A172 (cell line): ENCODE measurements at places on chromosomes 5 and 9. TPM values are rescaled to one million over a fixed set of nuclear protein-coding genes. Genes with fewer than 3 reads are reported as not detected.

Gene TBC1D13
- 41.9 and 43.6 TPM in 2 replicates for total RNA-seq

Gene RLN2
- total RNA-seq, result not detected in 2 replicates

Gene PRDM9
- not detected in 2 replicates for total RNA-seq

Gene LCN1
- total RNA-seq, result 0.47 TPM in 1 of 2 replicates, not detected in the other

Gene SOHLH1
- not detected in 2 replicates for total RNA-seq

Gene GPR150
- total RNA-seq, result not detected in 2 replicates

Gene GLRA1
- not detected in 2 replicates for total RNA-seq

Gene FAM163B
- total RNA-seq, result not detected in 2 replicates

Gene MLANA
- not detected in 2 replicates for total RNA-seq

Gene TEK
- total RNA-seq, result 3.9 and 7.6 TPM in 2 replicates

- peak; percentile 93 for DNase-seq
Measured at GRCh38 chr9:33946779-33947535, 101.7 kb downstream of the UBAP2 start.

DNA sequence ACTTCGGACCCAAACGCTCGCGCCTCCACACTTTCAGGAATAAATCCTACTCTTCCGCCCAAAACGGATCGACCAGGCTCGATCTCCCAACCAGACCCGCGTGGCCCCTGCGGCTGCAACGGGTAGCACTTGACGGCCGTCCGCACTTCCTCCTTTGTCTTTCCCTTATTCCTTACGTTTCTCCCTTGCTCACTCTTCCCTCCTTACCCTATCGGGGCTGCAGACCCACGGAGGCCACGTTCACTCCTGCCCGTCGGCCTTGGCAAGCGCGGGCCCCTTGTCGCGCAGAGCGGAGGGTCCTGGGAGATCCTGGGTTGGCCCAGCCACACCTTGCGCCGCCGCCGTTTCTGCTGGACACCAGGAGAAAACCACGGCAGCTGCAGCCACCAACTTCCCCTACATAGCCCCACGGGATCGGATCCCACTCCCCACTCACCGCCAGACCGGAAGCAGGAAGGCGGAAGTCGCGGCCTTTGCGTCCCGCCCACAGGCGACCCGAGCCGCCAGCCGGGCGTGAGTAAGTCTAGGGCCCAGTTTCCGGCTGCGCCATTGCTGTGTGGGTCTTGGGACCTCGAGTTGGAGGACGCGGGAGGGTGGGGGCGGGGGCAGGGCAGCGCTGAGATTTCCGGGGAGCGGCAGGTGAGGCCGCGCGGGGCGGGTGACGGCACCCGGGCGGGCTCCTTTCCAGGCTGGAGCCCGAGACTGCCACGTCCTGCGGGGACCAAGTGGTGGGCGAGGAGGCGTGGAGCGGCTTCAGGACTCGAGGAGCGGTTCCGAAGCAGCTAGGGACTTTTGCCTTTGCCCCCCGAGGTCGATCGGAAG, at the start of gene SMIM15:
SMIM15 (minus strand) TSS at position 459 of the 822 bp plus-strand sequence. CDS start 2,297 bp downstream, outside the sequence.
- DNase-seq, result peak; percentile 85

GRCh38 chr9:130638284-130639123, 25.9 kb upstream of the PRDM12 start:
- no peak for DNase-seq

DNA sequence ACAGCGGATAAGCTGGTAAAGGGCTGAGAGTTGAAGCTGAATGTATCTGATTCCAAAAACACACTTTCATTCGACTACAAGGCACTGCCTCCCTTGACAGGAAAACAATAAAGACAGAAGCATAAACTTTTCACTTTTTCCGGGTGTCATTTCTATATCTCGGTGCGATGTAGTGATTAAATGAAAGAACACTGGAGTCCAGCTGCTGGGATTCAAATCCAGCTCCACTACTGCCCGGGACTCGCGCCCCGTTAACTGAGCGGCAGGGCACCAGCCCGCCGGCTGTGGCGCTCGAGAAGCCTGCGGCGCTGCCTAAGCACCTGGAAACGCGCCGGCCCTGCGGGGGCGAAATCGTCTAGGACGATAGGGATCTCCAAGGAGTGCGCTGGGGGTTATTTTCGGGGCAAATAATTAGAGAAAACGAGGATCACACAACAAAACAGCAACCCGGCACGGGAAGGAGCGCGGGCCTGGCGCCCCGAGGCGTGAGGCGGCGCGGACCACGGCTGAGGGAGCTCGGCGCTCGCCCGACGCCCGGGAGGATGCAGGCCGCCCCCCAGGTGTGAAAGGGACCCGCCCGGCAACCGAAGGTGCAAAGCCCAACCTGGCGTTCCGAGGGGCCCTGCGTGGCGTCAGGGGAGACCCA, 837 bp downstream of the UIMC1 start:
- peak; percentile 51 for DNase-seq

- DNase-seq, result no peak
Measured at GRCh38 chr5:150239794-150240122, 49.8 kb downstream of the CAMK2A start.

- no peak for DNase-seq
Measured at GRCh38 chr5:54073735-54074134, 236.6 kb downstream of the ARL15 start.

DNA sequence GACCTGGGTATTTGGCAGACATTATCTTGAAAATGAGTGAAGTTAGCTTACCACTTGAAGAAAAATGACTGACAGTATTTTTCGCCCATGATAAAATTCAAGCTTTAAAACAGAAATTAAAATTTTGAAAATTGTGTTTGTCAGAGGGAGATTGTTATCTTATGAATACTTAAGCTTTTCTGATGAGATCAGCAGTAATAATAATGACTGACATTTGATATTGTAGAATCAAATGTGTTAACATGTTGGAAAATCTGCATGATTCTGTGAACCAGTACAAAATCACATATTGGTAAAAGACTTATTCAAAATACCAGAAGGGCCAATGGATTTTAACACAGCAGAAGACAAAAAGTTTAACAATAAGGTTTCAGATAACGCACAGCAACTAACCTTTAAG, 94.0 kb downstream of the MSX2 start:
- DNase-seq, result no peak

DNA sequence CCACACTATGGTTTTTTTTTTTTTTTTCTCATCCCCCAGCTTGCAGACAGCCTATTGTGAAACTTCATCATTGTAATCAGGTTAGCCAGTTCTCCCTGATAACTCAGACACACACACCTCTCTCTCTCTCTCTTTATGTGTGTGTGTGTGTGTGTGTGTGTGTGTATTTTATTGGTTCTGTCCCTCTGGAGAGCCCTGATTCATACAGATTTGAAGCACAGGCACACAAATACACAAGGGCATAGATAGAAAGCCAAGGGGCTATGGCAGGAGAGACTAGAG, 20.6 kb upstream of the VCAN start:
- DNase-seq, result no peak

DNA sequence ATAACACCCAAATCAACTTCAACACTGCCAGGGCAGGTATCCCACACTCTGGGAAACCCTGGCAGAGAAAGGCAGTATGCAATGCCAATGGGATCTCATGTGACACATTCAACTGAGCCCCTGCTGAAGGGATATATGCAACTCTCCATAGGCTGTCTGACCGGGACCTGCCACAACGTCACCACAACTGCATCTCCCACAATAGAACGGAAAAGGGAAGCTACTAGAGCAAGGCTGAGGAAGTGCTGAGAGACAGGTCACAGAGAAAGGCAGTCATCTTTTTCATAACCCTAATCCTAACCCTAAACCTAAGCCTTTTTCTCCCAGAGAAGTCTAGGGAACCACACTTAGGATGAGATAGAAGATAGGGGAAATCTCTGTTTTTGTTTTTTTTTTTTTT, 345.9 kb upstream of the CD180 start:
- DNase-seq, result no peak

- no peak for DNase-seq
Measured at GRCh38 chr5:137316346-137316736, 182.8 kb downstream of the SPOCK1 start.

- peak; percentile 3 for DNase-seq
Measured at GRCh38 chr5:27598576-27598975, 560.2 kb upstream of the CDH9 start.

GRCh38 chr5:95083606-95084005, 201.3 kb downstream of the MCTP1 start:
- DNase-seq, result no peak

DNA sequence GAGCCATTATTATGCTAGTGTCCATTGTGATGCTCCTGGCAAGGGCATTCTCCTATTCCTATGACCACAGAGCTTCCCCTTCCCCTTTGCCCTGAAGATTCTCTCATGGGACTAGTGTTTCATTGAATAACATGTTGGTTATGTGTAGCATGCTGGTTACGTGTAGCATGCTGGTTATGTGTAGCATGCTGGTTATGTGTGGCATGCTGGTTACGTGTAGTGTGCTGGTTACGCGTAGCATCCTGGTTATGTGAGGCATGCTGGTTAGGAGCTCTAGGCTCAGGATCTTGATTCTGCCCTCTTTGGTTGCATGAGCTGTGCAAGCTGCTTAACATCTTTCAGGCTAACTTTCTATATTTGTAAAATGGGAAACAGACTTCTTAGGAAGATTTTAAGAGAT, 46.5 kb upstream of the GPR151 start:
- DNase-seq, result no peak

GRCh38 chr9:124735121-124735520, 36.0 kb downstream of the NR6A1 start:
- DNase-seq, result peak; percentile 64

DNA sequence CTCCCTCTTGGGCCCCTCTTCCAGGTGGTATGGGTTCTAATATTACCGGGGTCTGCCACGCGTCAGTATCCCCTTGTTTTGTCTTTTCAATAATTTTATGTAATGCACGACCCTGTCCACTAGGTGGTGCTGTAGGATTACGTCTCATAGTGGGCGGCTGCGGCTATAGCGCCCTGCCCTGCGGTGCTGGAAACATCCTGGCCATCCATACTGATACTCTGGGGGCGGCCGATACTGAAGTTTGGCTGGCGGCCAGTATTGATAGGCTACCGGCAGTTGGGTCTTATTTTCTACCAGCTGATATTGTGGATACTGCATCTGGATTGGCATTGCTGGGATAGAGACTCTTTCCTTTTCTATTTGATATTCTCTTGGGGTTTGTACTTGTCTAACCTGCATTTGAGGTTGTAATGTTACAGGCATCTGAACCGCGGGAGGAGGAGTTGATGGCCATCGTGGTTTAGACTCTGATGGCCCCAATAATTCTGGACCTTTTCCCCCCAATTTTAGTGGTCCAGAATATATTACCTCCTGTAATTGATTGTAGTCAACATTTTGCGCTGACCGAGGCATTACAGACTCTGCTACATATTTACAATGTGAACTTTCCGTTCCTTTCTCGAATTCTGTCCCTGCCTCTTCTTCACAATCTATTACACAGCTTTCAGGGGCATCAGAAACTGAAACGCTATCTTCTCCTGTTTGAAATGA, 3.3 kb upstream of the TMEM141 start:
- peak; percentile 69 for DNase-seq

DNA sequence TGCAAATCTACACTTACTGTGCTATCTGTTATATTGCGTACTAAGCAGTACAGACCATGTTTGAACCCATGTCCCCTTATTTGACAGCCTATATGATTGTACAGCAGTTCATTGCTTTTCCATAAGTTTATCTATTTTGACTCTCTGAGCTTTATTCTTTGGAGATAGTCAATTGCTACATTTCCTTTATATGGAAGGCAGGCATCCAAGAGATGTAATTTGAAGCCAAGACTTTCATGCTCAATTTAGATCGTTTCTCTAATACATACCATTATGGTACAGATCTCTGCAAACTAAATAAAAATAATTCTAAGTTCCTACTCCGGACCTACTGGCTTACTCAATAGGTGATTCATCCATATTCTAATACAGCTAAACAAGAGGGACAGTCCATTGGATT, 424.8 kb downstream of the TMEM38B start:
- DNase-seq, result no peak

DNA sequence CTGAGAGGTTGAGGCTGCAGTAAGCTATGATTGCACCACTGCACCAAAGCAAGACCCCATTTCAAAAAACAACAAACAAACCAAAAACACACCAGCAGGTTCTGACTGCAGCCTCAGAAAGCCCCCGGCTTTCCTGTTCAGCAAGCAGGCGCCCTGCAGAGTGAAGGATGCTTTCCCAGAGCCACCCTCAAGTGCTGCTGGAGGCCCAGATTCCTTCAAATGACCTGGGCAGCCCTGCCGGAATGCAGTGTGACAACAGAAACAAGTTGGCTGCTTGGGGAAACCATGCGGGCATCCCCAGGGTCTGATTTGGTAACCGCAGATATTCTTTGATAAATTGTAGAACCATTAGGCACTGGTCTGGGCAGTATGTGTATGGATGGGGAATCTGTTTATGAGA, 35.7 kb upstream of the GNE start:
- DNase-seq, result no peak

GRCh38 chr5:16936989-16937438, 926 bp upstream of the MYO10 start:
- DNase-seq, result no peak

- no peak for DNase-seq
Measured at GRCh38 chr9:4499917-4500316, 9.6 kb downstream of the SLC1A1 start.

- DNase-seq, result no peak
Measured at GRCh38 chr5:157387041-157387563, 72.9 kb upstream of the NIPAL4 start.

GRCh38 chr5:73030531-73030930, 74.7 kb downstream of the FCHO2 start:
- peak; percentile 8 for DNase-seq
